ENCODE measurements at places on chromosomes 11 and 22. TPM values are rescaled to one million over a fixed set of nuclear protein-coding genes. Genes with fewer than 3 reads are reported as not detected.

GRCh38 chr11:10305964-10306918 lies 1.4 kb downstream of the ADM start:
- H3K27ac ChIP-seq, result no peak overlapping the region
- peak overlapping the region; percentile 99 for H3K4me3 ChIP-seq
- H3K4me1 ChIP-seq, result peaks cover 15% of the 10 kb centered on the region
- H3K36me3 ChIP-seq, result no peaks in the 10 kb centered on the region
- DNase-seq, result no peak
- H3K27me3 ChIP-seq, result peaks cover 14% of the 10 kb centered on the region

DNA sequence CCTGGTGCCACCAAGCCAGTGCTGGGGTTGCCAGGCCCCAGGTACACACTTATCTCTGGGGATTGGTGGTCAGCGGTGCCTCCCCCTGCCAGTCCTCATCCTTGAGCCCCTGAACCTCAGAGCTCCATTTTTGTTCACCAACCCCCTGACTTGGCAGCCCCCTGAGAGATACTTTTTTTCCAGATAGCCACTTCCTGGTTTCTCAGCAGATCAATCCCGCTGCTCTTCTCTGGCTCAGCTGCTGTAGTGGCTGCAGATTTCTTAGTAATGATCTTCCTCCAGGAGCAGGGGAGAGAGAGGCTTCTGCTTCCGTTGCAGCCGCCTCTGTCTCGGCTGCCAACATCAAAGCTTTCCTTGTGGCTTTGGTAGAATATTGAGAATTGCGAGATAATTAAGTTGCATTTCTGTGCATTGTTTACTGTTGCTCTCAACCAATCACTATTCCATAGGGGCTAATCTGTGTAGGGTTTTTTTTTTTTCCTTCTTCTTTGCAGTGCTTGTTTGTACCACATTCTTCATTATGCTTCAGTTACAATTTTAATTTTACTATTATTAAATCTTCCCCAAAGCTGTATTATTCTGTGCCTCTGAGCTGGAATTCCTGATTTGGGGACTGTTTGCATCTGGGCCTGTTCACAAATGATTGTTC lies 92.1 kb downstream of the PKNOX2 start:
- no peak overlapping the region for H3K27ac ChIP-seq
- H3K27me3 ChIP-seq, result no peaks in the 10 kb centered on the region
- no peak overlapping the region for H3K4me3 ChIP-seq
- no peak for DNase-seq
- H3K36me3 ChIP-seq, result no peaks in the 10 kb centered on the region

DNA sequence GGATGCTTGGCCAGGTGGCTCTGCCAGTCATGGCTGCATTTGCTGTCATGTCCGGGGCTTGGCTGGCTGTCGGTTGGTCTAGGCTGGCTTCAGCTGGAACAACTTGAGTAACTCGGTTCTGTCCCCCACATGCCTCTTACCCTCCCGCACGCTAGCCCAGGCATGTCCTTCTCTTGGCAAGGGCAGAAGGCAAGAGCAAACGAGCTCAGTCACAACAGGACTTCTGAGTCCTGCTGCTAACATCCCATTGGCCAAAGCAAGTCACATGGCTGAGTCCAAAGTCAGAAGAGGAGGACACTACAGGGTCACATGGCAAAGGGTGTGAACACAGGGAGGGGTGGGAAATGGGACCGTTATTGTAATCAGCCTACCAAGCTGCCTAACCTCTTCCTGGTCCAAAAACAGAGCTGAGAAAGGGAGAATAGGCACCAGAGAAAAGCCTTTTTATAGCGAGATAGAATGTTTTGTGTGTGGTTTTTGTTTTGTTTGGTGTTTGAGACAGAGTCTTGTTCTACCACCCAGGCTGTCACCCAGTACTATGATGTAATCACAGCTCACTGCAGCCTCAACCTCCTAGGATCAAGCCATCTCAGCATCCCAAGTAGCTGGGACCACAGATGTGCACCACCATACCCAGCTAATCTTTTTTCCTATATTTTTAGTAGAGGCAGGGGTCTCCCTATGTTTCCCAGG lies 81.9 kb downstream of the MN1 start:
- H3K27ac ChIP-seq, result no peak overlapping the region
- H3K4me1 ChIP-seq, result no peaks in the 10 kb centered on the region
- DNase-seq, result no peak
- no peaks in the 10 kb centered on the region for H3K36me3 ChIP-seq

DNA sequence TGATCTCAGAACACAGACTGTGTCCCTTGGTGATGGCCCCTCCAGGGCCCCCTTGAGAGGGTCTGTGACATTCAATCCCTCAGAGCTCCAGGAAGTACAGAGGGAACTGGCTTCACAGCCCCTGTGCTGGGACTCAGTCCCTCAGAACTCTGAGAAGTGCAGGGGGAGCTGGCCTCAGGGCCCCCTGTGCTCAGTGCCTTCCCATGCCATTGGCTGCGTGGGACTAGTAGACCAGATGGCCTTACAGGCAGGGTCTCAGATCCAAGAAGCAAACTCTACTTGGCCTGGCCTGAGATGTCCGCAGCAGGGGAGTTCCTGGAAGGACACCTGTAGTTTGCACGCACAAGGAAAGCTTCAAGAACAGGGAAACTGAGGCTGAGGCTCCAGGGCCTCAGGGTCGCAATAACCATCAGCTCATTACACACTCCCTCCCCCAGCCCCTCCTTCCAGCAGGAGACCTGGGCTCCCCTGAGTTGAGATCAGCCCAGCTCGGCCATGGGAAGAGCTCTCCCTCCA lies 138.4 kb downstream of the BRD1 start:
- peaks cover 5% of the 10 kb centered on the region for H3K4me1 ChIP-seq
- H3K27ac ChIP-seq, result no peak overlapping the region
- H3K36me3 ChIP-seq, result no peaks in the 10 kb centered on the region
- no peak for DNase-seq
- no peak overlapping the region for H3K4me3 ChIP-seq

GRCh38 chr11:133693110-133693509 lies 152.2 kb downstream of the SPATA19 start:
- no peaks in the 10 kb centered on the region for H3K4me1 ChIP-seq
- no peak for DNase-seq
- no peaks in the 10 kb centered on the region for H3K27me3 ChIP-seq
- H3K4me3 ChIP-seq, result no peak overlapping the region

Gene MAJIN
- polyA plus RNA-seq, result not detected

Gene VSIG10L2
- not detected for polyA plus RNA-seq

DNA sequence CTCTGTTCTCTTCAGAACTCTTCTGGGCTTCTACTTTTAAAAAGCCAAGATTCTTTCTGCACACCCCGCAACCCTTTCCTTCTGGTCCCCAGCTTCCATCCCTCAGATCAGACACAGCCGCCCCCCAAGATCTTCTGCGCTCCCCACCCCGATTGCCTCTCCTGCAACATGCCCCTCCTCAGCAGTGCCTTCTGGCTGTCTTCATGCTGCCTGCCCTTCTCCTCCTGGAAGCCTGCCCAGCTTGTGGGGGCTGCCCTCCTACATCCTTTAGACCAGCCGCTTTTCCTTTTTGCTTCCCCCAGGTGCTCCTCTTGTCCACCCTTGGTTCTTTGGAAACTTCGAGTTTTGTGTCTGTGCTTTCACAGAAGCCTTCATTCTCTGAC lies 144.2 kb downstream of the FEZ1 start:
- H3K4me1 ChIP-seq, result no peaks in the 10 kb centered on the region
- H3K27ac ChIP-seq, result no peak overlapping the region
- H3K4me3 ChIP-seq, result no peak overlapping the region
- no peaks in the 10 kb centered on the region for H3K36me3 ChIP-seq
- no peak for DNase-seq

DNA sequence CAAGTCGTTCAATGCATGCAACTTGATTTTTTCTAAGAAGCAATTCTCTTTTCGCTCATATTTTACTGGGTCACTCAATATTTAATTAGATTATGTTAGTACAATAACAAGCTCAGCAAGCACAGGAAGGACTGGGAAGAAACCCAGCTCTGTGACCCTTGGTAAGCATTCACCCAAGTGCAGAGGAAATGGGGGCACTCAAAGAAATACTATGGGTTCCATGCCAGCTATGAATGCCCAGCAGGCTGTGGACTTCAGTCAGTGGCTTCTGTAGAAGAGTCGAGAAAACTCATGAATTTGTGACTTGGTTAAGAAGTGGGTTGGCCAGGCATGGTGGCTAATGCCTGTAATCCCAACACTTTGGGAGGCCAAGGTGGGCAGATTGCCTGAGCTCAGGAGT lies 123.6 kb downstream of the GALNT18 start:
- no peaks in the 10 kb centered on the region for H3K27me3 ChIP-seq
- DNase-seq, result no peak
- no peaks in the 10 kb centered on the region for H3K36me3 ChIP-seq
- H3K27ac ChIP-seq, result no peak overlapping the region

Gene BTBD18
- polyA plus RNA-seq, result 0.56 TPM

Gene CASP12
- polyA plus RNA-seq, result not detected

DNA sequence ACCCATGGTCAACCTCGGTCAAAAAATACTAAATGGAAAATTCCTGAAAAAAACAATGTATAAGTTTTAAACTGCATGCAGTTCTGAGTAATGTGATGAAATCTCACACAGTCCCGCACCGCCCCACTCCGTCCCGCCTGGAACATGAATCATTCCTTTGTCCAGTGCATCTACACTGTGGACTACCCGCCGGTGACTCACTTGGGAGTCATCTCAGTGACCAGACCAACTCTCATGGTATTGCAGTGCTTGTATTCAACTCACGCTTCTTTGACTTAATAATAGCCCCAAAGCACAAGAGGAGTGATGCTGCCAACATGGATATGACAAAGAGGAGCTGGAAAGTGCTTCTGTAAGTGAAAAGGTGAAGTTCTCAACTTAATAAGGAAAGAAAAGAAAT lies 48.8 kb downstream of the ARHGAP32 start:
- no peaks in the 10 kb centered on the region for H3K36me3 ChIP-seq
- no peak overlapping the region for H3K4me3 ChIP-seq
- no peak overlapping the region for H3K27ac ChIP-seq
- no peaks in the 10 kb centered on the region for H3K27me3 ChIP-seq

Gene C11orf52
- polyA plus RNA-seq, result not detected

Gene INPP5J
- not detected for polyA plus RNA-seq

DNA sequence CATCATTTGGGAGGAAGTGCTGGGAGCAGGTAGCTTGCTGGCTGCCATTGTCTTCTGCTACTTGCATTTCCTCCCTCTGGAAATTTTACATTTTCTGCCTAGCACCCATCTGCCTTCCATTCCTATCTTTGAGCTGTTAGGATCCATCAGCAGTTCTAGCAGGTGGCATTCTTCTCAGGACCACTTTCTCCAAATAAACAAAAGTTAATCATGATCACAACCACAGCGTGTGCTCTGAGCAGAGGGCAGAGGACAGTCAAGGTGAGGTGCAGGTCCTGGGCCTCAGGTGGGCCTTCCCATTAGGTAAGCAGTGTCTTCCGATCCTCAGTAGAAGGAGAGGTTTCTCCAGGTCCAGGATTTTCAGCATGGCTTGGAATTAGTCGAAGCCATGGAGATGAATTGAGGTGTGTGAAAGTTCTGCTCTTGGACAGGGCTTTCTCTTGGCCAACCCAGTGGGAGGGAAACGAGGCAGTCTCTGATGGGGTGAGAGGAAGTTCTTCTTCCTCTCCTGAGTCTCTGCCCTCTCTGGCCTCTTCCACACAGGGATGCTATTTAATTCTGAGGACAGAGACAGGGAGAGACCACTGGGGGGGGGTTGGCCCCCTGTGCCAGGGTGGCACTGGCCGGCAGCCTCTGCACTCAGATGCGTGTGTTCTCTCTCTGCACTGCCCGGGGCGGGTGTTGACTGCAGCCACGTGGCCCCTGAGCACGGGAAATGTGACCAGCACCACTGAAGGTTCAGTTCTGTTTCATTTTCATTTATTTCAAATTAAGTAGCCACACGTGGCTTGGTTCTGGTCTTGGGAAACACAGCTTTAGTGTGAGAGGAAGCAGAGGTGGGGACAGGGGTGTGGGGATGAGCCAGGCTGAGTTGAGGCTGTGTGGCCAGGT lies 170.8 kb downstream of the TBC1D22A start:
- no peaks in the 10 kb centered on the region for H3K27me3 ChIP-seq
- no peak overlapping the region for H3K4me3 ChIP-seq

GRCh38 chr11:14380947-14381561 lies 22.1 kb upstream of the RRAS2 start:
- no peaks in the 10 kb centered on the region for H3K27me3 ChIP-seq
- H3K4me3 ChIP-seq, result peak overlapping the region; percentile 54
- no peaks in the 10 kb centered on the region for H3K36me3 ChIP-seq
- DNase-seq, result peak; percentile 26
- no peaks in the 10 kb centered on the region for H3K4me1 ChIP-seq
- H3K27ac ChIP-seq, result no peak overlapping the region

- DNase-seq, result no peak
- H3K27ac ChIP-seq, result no peak overlapping the region
- peaks cover 8% of the 10 kb centered on the region for H3K4me1 ChIP-seq
- H3K36me3 ChIP-seq, result no peaks in the 10 kb centered on the region
These were observed 5.8 kb upstream of the NUP50 start for GRCh38 chr22:45157907-45158306.
